ENCODE measurements at places on chromosomes 12 and 14.

GRCh38 chr12:57085999-57086492, 2.9 kb upstream of the NAB2 start:
- DNase-seq: peak; percentile 54

DNA sequence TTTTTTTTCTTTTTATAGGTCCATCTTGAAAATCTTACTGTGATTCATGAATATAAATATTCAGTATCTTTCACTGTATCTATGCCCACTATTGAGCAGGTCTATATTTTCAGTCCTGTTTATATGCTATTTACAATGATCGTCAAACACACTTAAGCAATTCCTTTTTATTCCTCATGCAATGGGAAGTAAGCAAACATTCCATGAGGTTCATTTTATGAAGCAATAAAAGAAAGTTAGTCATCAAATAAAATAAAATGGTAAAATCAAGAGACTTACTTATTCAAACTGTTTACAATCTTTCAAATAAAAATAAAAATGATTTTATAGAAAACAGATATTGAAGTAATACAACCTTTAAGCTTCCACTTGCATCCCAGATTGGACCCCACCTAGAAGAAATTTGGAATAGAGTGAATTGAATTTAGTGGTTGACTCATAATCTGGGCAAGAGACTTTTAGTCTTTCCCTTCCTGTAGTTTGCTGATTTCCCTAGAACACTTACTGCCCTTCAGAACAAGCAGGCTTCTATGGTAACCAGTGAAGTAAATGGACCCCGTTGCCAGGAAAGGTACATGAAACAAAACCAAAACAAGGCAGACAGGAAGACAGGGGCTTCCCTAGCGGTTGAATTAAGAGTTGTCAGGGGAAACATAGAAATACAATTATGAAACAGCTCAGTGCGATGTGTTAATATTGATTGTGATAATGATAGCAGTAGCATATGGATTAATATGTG, 241.0 kb upstream of the ATP2B1 start:
- peak; percentile 87 for DNase-seq

- DNase-seq: no peak
Observed at GRCh38 chr14:63908667-63909264, 56.0 kb downstream of the SYNE2 start.

GRCh38 chr14:51302295-51303030, 62.4 kb downstream of the TMX1 start:
- no peak for DNase-seq

DNA sequence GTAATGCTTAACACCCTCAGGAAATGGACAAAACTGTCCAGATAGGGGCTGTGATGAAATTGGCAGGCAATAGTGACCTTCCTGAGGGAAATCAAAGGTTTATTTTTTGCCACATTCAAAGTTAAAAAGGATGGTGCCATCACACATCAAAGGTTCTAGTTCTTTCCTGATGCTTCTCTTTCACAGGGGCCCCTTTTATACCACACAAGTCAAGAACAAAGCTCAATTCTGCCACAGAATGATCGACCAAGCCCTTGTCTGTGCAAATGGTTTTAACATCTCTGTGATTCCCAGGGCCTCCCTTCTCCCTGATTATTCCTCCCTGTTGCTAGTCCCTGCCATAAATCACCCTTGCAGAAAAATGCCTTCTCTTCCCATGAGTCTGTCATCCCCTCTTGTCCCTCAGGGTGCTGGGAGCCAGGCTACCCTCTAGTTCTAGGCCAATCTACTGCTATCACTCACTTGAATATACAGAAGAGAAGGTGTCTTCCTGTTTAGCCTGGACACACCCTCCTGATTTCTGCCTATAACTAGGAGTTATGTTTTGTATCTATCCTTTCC, 22.7 kb downstream of the SMCO2 start:
- DNase-seq: no peak

DNA sequence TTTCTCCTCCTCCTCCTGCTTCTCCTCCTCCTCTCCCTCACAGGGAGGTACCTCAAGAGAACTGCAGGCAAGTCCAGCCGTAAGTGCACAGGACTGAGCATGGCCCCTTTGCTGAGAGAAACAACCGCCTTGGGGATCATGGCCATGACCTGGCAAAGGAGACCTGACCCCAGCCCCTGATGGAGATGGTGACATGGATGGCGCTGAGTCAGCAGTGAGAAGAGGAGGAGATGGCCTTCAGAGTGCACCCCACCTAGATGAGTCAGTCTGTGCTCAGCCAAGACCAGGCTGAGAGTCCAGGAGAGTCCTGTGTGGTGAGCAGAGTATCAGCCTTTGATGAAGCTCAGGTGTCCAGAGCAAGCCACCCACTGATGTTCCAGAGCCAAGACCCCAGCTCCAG, 36.4 kb downstream of the MEG3 start:
- no peak for DNase-seq

DNA sequence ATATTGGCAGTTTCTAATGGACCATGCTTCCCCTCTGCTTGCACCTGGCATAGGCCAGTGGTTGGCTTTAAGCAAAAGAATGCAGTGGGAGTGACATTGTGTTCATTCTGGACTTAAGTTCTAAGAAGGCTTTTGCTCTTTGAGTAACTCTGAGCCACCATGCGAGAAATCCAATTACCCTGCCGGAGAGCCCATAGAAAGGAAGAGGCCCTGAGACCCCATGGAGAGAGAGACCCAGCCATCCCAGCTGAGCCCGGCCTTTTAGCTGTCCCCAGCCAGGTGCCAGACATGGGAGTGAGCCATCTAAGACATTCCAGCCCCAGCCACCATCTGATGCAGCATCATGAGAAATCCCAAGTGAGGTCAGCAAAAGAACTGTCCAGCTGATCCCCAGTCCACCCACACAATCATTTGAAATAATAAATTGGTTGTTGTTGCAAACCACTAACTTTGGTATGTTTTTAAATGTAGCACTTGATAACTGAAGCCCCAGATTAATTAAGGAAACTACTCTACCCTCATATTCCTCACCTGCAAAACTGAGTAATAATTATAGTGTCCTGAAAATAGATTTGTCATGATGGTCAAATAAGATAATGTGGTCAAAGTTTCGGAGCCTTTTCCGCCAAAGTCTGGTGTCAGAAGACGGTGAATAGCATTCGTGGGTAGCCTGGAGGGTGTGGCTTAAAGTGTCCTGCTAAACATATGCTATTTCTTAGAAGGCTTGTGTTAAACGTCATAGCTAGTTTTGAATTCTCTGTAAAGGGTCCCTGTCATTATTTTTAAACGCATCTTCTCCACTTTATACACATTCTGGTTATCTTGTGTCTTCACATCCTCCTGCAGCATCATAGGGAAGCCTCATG, 166.6 kb upstream of the PELI2 start:
- no peak for DNase-seq

DNA sequence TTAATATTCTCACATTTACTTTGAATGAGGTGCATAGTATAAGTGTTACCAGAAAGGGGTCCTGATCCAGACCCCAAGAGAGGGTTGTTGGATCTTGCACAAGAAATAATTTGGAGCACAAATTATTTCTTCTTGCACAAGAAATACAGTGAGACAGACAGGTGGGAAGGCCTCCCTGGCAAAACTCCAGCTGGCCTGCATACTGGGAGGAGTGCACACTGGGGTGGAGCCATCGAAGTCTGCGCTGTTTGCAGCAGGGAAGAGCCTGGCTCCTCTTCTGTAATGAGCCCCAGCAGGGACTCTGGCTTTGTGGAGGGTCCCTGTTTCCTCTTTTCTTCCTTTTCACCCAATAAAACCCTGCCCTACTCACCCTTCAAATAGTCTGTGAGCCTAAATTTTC, 141.6 kb downstream of the GLT1D1 start:
- DNase-seq: no peak

GRCh38 chr14:31270196-31270772, 62.7 kb upstream of the HECTD1 start:
- peak; percentile 24 for DNase-seq

DNA sequence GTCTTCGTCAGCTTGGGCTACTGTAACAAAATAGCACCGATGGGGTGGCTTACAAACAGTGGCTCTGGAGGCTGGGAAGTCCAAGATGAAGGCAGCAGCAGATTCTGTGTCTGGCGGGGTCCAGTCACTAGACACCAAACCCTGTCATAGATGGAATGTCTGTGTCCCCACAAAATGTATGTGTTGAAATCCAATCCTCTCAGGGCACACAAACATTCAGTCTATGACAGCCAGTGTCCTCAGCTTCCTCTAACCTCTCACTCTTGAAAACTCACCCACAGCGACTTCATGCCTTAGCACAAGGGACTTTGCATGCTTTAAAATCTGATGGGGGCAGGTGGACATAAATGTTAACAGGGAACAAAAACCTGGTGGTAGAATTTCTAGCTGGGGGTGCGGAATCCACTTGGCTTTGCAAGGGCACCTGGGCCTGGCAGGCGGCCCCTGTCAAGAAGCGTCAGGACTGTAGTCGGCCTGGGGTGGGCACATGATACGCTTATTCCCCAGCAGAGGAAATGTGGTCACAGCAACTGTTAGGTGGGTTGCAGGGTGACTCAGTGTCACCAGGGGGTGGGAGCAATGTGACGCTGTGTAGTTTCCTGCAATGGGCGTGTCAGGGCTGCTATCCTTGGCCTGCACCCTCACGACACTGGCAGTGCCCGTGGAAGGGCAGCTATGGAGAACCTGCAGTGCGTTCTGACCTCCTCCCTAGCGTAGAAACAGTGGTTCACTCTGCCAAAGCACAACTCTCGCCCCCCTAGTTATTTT, 17.7 kb downstream of the RIN3 start:
- peak; percentile 49 for DNase-seq

- DNase-seq: no peak
Observed at GRCh38 chr12:98736352-98737321, 91.5 kb downstream of the APAF1 start.

DNA sequence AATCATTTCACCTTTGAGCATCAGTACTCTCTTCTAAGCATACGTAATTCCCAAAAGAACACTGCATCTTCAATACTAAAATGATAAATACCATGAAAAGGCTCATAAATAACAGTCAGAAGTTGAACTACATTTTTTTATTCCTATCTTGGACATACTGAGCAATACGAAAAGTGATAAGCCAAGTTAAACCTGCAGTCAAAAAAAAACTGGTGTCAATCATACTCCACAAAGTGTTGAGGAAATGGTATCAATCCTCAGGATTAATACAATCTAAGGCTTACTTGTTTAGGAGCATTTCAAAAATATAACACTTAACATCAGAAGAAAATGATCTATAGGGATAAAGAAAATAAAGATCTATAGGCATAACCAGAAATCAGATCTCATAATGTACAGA, 5.5 kb downstream of the BTG1 start:
- DNase-seq: no peak

DNA sequence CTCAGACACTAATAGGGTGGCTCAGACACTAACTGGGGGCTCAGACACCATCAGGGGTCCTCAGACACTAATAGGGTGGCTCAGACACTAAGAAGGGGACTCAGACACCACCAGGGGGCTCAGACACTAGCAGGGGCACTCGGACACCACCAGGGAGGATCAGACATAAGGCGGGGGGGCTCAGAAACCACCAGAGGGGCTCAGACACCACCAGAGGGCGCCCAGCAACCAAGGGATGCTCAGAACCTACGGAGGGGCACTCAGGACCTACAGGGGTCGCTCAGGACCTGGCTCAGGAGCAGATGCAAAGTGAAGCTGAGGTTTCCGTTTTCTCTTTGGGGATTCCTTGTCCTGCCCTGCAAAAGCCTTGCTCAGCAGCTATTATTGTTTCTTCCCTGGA, 448.5 kb downstream of the TMEM121 start:
- DNase-seq: peak; percentile 57

DNA sequence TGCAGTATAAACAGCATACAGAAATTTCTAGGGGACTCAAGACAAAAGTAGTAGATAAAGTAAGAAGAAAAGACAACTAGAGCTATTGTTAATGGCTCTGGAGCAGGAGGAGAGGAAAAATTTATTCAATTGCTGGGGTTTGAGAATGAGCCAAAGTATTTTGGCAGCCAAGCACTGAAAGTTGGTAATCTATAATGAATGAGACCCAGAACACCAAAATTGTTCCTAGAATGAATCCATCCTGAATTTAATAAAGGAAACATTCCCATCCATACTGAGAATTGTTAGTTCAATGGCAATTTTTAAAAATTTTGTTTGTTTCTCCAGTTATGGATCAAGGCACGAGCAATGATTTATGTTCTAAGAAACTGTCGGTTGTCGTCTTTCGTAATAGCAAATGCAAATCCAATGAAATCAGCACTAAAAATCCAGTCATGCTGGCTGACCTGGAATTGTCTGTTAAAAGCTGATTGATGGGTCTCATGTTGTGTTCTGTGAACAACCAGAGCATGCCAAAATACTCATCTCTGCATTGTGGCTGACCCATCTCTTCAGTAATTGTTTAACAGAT, 170.9 kb upstream of the LMNTD1 start:
- DNase-seq: no peak

DNA sequence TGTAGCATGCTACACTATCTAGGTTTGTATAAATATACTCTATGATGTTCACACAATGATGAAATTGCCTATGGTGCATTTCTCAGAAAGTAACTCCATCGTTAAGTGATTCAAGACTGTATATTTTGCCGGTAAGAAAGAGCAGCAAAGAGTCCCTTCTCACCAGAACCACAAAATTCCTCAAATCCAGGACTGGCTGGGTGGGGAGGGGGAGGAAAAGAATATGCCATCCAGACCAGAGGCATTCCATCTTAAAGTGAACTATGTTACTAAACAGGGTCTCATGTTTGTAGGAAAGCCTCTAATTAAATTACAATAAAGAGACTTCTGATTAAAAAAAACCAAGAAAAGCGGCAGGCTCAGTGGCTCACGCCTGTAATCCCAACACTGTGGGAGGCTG, 11.5 kb downstream of the UBE2N start:
- DNase-seq: no peak

DNA sequence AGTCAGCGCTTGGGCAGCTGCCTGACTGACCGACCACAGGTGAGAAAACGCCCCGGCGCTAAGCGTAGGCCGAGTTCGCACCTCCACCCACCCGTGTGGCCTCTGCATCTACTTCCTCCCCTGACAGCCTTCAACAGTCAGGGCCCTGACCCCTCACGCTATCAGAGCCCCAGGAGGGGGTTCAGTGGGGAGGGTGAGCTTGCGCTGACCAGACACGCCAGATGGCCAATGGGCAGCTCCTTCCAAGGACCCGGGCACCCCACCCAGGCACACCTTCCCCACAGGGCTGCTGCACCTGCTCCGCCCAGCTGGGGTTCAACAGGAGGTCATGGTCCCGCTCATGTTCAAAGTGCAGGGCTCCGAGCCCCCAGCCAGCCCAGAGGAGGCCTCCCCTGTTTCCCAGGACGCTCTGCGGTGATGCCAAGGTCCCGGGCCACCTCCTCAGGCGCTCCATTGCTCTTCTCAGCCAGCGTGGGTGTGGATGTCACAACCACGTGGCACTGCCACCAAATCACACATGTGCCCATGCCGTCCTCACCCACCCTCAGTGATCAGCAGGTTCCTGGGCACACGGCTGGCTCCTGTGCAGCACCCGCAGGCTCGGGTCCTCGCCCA, 48.7 kb upstream of the BCL11B start:
- no peak for DNase-seq

GRCh38 chr12:129631316-129631715, 272.5 kb downstream of the TMEM132D start:
- no peak for DNase-seq

GRCh38 chr12:38931461-38931860, 26.1 kb upstream of the CPNE8 start:
- DNase-seq: no peak
